A673 (cell line): ENCODE measurements at places on chromosomes 1 and 21. TPM values are rescaled to one million over a fixed set of nuclear protein-coding genes. Genes with fewer than 3 reads are reported as not detected.

The CEP104 gene
- total RNA-seq: 47.9 and 50.8 TPM in 2 replicates

The SLC27A3 gene
- 5.0 and 5.7 TPM in 2 replicates for total RNA-seq

The CSF3R gene
- total RNA-seq: not detected in 2 replicates

The SLAMF7 gene
- total RNA-seq: not detected in 2 replicates

The CBR3 gene
- total RNA-seq: 12.3 and 15.5 TPM in 2 replicates

The IL10RB gene
- 11.1 and 12.7 TPM in 2 replicates for total RNA-seq

The RBP7 gene
- 1.6 TPM in 1 of 2 replicates, not detected in the other for total RNA-seq

The HOOK1 gene
- 272 and 293 TPM in 2 replicates for total RNA-seq

The CD58 gene
- 8.2 and 9.1 TPM in 2 replicates for total RNA-seq

The ATAD3C gene
- 0.22 and 0.39 TPM in 2 replicates for total RNA-seq

The PLEKHN1 gene
- not detected in 2 replicates for total RNA-seq

The CLEC20A gene
- not detected in 2 replicates for total RNA-seq
